ENCODE measurements at places on chromosomes 5 and 9. TPM values are rescaled to one million over a fixed set of nuclear protein-coding genes. Genes with fewer than 3 reads are reported as not detected.
A peak's percentile ranks its signal among the peaks of the same experiment; 100 is the strongest.

GRCh38 chr5:61598126-61598525 lies 266.1 kb downstream of the ZSWIM6 start:
- no peaks in the 10 kb centered on the region for H3K36me3 ChIP-seq
- H3K4me3 ChIP-seq = no peak overlapping the region
- peak; percentile 27 for DNase-seq
- H3K27me3 ChIP-seq = no peaks in the 10 kb centered on the region
- peaks cover 60% of the 10 kb centered on the region for H3K4me1 ChIP-seq
- no peak overlapping the region for H3K27ac ChIP-seq

- H3K36me3 ChIP-seq = no peaks in the 10 kb centered on the region
- no peaks in the 10 kb centered on the region for H3K27me3 ChIP-seq
- H3K27ac ChIP-seq = no peak overlapping the region
- no peaks in the 10 kb centered on the region for H3K4me1 ChIP-seq
Observed at GRCh38 chr5:32462618-32463017, 18.1 kb upstream of the ZFR start.

DNA sequence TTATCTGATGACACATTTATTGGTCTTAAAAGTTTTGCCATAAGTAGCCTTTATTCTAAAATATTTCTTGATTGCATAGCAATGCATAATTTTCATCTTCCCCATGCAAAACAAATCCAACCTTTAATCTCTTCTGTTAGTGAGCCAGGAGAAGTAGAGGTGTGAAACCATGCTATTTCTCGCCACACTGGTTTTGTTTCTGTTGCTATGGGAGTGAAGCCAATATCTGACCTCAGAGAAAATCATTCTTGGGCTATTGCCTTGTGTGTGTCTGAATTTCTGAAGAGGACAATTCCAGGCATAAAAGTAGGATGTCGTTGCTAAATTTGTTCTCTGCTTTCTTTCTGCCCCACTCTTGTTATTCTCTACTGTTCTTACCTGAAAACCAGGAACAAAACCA lies 183.6 kb downstream of the PTTG1 start:
- DNase-seq = no peak
- H3K27ac ChIP-seq = no peak overlapping the region
- H3K4me1 ChIP-seq = no peaks in the 10 kb centered on the region
- no peak overlapping the region for H3K4me3 ChIP-seq

DNA sequence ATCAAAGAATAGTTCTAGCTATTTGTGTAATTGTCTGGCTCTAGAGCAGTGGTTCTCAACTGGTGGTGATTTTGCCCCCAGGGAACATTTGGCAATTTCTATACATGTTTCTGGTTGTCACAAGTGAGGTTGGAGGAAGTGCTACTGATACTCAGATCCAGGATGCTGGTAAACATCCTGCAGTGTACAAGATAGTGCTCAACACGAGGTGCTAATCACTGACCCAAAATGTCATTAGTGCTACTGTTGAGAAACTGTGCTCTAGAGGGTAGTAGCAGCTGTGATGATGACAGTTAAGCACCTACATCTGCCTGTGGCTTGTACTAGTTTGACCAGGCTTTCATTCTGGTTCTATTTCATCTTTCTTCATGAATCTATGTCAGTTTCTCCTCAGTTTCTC lies 22.1 kb downstream of the LRRC19 start:
- H3K27me3 ChIP-seq = no peaks in the 10 kb centered on the region
- H3K4me1 ChIP-seq = no peaks in the 10 kb centered on the region
- H3K27ac ChIP-seq = no peak overlapping the region
- no peaks in the 10 kb centered on the region for H3K36me3 ChIP-seq
- no peak overlapping the region for H3K4me3 ChIP-seq

DNA sequence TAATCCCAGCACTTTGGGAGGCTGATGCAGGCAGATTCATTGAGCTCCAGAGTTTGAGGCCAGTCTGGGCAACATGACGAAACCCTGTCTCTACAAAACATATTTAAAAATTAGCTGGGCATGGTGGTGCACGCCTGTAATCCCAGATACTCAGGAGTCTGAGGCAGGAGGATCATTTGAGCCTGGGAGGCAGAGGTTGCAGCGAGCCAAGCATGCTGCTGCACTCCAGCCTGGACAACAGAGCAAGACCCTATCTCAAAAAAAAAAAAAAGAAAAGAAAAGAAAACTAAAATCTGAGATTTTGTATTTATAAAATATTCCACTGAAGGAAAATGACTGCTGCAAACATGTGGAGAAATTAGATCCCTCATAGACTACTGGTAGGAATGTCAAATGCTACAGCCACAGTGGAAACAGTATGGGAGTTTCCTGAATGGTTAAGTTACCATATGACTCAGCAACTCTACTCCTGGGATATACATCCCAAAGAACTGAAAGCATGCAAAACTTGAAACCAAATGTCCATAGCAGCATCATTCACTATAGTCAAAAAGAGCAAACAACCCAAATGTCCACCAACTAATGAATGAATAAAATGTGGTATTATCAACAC lies 106.1 kb downstream of the UBAP2 start:
- H3K27ac ChIP-seq = no peak overlapping the region
- no peaks in the 10 kb centered on the region for H3K27me3 ChIP-seq
- H3K4me3 ChIP-seq = no peak overlapping the region
- peaks cover 9% of the 10 kb centered on the region for H3K36me3 ChIP-seq

- H3K36me3 ChIP-seq = no peaks in the 10 kb centered on the region
- H3K27me3 ChIP-seq = no peaks in the 10 kb centered on the region
- no peak overlapping the region for H3K4me3 ChIP-seq
- H3K4me1 ChIP-seq = peaks cover 33% of the 10 kb centered on the region
- H3K27ac ChIP-seq = no peak overlapping the region
Observed at GRCh38 chr9:127705577-127706379, 1.0 kb upstream of the CFAP157 start.

DNA sequence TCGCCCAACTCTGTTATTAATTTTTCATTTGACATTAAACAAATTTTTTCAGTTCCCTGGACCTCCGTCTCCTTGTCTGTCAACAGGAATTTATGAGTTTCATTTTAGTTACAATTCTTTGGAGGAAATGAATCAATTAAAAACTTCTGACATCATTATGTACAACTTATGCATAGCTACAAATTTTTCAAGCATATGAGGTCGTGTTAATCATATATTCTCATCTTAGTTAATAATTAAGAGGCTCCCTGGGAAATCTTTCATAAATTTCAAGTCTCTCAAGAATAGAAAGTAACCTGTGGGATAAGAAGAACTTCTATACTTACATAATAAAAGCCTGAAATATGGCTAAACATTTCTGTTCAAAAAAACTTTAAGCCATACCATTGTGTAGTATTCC lies 3.4 kb downstream of the UGT3A1 start:
- H3K4me3 ChIP-seq = no peak overlapping the region
- H3K27me3 ChIP-seq = no peaks in the 10 kb centered on the region
- no peak for DNase-seq
- no peaks in the 10 kb centered on the region for H3K4me1 ChIP-seq
- no peak overlapping the region for H3K27ac ChIP-seq
- H3K36me3 ChIP-seq = no peaks in the 10 kb centered on the region

PTPA gene
- 32.7 TPM for total RNA-seq
